ENCODE measurements at places on chromosomes 1 and 21. TPM values are rescaled to one million over a fixed set of nuclear protein-coding genes. Genes with fewer than 3 reads are reported as not detected.

NDUFV3 gene
- 38.5 TPM for total RNA-seq

CDC42BPA gene
- total RNA-seq = 32.6 TPM

FMO5 gene
- 25.2 TPM for total RNA-seq

LCE1F gene
- not detected for total RNA-seq

FBXO2 gene
- total RNA-seq = 0.23 TPM

OR14K1 gene
- not detected for total RNA-seq

FLG gene
- not detected for total RNA-seq

Data from mucosa of descending colon (tissue), 3 donors.